ENCODE measurements at places on chromosomes 16 and 17.

GRCh38 chr17:6101706-6102105 lies 31.5 kb downstream of the WSCD1 start:
- DNase-seq = no peak

DNA sequence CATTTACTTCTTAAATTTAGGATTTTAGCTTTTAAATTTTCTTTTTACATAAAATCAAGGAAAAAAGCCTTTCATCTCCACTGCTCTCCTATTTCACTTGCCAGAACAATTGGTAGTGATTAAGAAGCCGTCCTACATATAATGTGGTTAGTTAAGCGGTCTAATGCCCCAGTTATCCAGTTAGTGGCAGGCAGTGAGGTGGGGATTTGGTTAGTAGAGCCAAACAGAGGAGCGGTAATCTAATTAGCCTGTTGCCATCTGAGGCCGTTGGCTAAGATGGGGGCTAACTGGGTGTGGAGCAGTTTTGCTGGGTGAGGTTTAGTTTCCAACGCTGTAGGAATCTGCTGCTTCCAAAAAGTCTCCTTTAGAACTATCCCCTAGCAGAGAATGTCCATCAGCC lies 22.4 kb downstream of the SNX11 start:
- DNase-seq = no peak

- no peak for DNase-seq
These were observed 17.8 kb upstream of the MPHOSPH6 start for GRCh38 chr16:82187829-82188228.

GRCh38 chr16:23114131-23114904 lies 34.9 kb downstream of the USP31 start:
- DNase-seq = no peak

DNA sequence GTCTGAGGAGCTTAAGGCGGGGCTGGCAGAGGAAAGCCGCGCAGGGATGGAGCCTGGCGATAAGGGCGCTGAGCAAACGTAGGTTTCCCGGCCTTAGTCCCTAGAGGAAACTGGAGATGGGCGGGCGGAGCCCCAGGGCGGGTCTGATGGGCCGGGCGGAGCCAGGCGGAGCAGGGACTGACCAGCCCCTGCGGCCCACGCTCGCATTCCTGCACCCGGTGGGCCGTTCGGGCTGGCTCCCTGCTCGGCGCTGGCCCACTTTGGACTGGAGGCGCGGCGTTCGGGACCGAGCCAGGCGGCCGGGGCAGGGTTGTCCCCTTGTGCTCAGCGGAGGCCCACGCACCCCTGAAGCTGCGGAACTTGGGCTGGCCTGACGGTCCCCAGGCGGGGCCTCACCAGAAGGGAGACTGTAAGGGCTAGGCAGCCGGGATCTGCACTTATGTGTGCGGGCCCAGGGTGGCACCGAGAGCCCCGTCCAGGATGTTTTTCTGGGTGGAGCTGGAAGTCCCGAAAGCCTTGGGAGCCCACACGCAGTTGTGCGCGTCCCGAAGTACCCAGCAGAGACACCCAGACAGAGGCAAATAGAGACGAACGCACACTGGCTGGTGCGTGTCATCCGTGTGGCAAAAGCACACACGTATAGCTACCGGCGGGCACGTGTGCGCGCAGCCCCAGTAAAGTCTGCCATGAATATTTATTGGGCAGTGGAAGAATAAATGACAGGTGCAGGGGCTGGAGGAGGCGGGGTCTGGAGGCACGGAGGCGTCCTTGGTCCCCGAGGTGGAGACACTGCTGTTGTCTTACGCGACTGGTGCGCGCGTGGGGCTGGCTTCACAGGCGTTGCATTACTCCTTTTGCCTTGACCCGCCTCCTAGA lies 1.4 kb downstream of the PYDC1 start:
- DNase-seq = no peak

DNA sequence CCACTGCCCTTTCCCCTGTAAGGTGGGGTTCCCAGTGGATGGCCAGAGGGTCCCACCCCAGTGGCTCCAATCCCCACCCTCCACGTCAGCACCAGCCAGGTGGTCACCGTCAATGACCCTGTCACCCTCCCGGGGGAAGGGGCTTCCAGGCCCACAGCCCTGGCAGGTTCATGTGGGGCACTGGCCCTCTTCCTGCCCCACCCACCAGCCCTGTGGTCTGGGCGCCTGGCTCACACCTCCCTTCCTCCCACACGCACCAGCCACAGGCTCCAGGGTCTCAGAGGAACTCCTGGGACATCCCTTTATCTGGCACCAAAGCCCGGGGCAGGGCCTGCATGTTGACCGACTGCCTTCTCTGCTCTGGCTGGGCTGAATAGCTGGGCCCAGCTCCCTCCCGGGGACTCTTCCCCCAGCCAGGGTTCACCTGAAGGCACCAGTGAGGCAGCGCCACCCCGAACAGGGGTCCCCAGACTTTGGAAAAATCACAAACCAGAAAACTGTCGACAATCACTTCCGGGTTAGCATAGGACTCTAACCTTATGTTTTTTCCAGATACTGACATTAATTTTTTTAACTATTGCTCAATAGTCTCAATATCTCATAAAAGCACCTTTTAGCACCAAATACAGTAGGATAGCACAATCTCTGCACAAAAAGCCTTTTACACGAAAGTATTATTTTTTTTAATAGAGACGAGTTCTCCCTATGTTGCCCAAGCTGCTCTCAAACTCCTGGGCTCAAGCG lies 21.9 kb upstream of the ZC3H18 start:
- DNase-seq = no peak

DNA sequence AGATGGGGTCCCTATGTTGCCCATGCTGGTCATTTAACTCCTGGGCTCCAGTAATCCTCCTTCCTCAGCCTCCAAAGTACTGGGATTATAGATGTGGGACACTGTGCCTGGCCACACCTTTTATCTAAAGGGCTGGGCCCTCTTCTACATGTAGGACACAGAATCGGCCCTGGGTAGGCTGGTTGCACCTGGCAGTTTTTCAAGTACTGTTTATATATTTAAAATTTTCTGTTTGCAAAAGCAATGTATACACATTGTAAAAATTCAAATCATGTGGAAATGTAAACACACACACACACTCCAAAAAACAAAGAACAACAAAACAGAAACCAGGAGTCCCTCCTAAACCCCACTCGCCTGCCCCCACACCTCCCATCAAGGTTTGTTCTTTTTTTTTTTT lies 28.1 kb upstream of the SIAH1 start:
- DNase-seq = no peak

- DNase-seq = no peak
These were observed 1.2 kb upstream of the ZC3H18 start for GRCh38 chr16:88568710-88569613.

- peak; percentile 73 for DNase-seq
These were observed 591 bp upstream of the TNFSF13 start for GRCh38 chr17:7557775-7558543.

DNA sequence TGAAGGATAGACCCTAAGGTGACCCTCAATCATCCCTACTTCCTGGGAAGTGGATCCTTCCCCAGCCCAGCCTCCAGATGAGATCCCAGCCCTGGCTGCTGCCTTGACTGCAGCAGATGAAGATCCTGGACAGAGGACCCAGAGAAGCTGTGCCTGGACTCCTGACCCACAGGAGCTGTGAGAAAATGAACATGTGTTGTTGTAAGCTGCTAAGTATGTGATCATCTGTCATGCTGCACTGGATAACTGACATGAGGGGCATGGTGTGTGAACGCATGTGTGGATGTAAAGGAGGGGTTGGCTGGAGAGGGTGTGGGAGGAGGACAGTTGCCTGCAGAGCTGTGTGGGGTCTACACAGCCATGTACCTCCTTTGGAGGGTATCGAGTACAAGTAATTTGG lies 69.3 kb downstream of the SLC5A11 start:
- DNase-seq = no peak

GRCh38 chr17:58291246-58291645 lies 10.5 kb upstream of the MPO start:
- no peak for DNase-seq

DNA sequence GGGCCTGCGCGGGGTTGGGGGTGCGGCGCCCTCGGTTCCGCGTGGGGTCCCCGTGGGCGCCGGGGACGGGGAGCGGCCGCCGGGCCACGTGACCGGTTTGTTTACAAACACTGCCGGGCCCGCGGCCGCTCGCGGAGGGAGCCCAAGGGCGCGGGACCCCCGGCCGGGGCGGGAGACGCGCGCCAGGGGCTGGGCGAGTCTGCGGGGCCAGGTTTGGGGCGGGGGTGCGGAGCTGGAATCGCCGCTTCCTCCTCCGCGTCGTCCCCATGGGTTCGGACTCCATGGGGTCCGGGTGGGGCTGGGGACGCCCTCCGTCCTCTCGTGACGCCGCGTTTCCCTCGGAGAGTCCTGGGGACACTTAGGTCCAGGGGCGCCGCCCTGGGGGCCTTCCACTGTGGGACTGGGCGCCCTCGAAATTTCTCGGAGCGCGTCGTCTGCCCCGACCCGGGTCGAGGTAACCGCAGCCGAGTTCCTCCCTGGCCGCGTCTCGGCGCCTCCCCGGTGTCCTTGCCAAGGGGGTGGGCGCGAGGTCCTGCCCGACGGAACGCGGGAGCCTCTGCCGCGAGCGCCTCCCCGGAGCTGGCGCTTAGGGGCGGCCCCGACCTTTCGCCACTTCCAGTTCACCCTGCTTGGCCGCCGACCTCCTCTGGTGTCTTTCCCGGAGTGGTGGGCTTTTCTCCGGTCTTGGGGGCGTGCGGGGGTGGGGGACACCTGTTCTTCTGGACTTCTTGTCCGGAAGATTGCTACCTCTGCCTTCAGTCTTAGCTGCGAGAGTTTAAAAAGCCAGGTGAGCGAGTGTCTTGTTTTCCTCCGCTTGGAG lies 684 bp downstream of the YPEL2 start:
- DNase-seq = peak; percentile 26

DNA sequence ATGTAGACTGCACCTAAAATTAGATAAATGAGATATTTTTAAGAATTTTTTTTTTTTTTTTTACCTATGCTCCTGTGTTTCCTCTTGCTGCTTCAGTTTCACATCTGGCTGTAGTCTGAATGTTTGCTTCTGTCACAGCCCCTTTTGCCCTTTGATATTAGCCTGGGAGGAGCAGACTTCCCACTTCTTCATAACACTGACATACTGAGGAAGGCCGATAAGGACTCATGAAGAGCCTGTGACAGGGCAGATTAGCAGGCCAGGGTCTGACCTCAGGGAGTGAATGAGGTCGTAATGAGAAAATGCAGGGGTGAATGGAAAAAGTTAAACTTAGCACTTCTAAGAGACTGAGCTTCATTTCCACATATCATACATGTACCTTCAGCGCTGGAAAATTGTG lies at the start of gene SLFN14:
Gene SLFN14 (minus strand): TSS at position 117 of the 400 bp plus-strand sequence. CDS start 2,757 bp downstream, outside the sequence.
- no peak for DNase-seq

DNA sequence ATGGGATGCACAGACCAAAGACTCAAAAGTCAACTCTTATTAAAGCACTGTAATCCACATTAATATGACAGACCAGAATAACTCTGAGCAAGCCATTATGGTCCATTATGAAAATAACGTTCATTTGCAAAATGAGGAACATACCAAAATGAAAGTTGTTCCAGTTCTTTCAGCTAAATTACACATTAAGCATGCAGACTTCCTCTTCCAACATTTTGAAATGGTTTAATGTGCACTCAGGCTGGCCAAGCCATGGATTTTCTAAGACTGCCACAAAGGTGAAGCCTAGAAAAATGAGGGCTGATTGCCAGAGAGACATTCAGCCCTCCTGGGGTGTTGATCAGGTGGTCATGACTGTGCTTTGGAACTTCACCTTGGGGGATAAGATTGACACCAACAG lies 56.7 kb upstream of the NOG start:
- DNase-seq = no peak

- no peak for DNase-seq
These were observed 29.8 kb downstream of the ITGAE start for GRCh38 chr17:3771140-3771539.

DNA sequence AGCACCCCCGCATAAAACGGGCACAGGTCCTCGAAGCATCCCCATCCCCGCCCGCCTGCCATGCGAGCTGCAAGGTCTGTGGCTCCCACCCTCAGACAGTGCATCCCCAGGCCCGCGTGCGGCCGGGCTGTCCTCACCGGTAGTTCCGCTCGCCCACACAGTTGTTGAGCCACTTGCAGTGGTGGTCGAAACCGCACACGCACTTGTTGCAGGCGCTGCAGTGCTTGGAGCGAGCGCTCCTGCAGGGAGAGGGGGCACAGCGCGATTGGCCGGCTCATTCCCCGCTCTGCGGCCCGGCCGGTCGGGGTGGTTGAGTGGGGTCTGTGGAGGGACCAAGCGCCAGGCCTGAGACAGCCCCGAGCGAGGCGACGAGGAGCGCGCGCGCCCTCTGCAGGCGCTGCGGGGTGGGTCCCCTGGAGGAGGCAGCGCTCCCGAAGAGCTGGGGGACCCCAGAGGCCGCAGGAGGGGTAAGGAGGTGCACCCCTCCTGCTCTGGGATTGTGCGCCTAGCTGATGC lies 6.0 kb upstream of the TPPP3 start:
- DNase-seq = peak; percentile 61

GRCh38 chr16:9602189-9602588 lies 510.7 kb downstream of the HAPSTR1 start:
- DNase-seq = no peak

DNA sequence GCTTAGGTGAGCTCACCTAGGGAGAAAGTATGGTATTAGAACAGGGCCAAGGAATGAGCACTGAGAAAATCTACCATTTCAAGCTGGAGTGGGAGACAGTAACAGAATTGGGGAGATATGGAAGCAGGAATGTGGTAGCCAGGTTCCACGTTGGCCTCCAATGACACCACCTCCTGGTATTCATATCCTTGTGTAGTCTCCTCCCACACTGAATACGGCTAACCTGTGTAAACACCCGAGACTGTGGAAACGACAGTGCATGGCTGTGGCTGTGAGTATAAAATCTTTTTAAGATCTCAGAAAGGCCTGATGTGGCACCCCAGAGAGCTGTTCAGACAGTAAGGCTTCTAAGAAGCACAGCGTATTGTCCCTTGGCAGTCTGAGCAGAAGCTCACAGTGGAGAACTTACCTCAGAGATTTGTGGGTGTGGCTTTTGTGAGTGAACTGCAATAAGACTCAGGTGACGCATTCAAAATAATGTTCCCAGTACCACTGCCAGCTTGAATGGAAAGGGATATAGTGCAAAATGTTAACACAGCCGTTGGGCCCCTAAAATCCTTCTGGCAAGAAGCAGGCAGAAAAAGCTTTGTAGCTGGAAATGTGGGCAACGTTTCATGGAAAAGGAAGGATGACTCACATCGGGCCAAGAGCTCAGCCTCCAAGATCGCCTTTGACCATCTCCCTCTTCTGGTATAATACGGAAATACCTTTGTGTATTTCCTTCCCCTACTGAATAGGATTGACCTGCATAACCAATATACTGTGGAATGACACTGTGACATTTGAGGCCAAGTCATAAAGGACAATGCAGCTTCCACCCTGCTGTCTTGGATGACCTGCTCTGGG lies 14.4 kb downstream of the SDR42E1 start:
- DNase-seq = no peak

DNA sequence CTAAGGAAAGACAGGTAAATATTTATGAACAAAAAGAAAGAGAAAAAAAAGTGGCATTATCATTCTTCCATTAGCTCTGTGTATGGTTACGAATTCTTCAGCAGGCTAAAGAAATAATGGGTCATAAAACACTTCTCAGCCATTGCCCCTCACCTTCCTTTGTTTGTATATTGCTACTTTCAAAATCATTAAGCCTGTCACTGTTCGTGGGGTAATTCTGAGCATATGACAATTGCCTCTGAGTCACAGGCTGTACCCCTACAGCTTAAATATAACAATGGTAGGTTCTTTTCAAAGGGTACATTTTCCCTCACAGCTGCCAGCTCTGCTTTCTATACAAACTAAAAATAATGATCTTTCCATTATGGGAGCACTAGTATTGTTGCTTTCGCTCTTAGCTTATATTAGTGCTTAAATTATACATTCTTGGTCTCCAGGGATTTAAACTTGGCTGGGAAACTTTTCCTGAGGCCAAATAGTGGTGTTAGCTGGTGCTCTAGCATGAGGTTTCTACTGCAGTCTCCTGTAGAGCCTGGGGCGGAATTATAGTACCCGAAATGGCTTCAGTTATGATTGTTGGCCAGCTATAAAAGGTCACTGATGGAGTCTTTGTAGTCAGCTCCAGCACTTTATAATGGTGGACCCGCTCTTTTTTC lies 74.7 kb upstream of the CDH11 start:
- no peak for DNase-seq
